ENCODE measurements at places on chromosomes 7 and 10.
A peak's percentile ranks its signal among the peaks of the same experiment; 100 is the strongest.

GRCh38 chr10:43814663-43815062, 166.0 kb upstream of the ZNF32 start:
- no peak for DNase-seq

DNA sequence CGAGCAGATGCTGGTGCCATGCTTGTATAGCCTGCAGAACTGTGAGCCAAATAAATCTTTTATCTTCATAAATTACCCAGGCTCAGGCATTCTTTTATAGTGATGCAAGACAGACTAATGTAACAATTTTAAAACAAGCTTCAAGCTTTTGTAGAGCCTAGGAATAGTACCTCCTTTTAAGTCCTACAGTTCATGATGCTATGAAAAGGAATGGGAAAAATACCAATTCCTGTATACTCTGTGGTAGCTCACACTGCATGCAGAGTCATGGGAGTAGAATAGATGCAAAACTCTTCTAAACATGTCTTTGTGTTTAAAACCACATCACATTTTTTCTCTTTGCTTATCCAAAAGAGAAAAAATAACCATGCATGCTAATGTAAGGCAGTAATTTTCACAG, 66.6 kb upstream of the WNT16 start:
- DNase-seq: no peak

GRCh38 chr7:109622320-109622719, 1052.6 kb downstream of the DNAJB9 start:
- no peak for DNase-seq

GRCh38 chr7:35253710-35254495, at the start of gene TBX20:
Gene TBX20, minus strand, starts transcription at chr7:35254100. Its CDS starts 480 bp downstream, at chr7:35253620.
- no peak for DNase-seq

GRCh38 chr7:118003476-118003875, 130.2 kb upstream of the CTTNBP2 start:
- DNase-seq: no peak

- DNase-seq: no peak
Observed at GRCh38 chr7:36190447-36191291, 37.6 kb downstream of the EEPD1 start.

GRCh38 chr7:47803846-47804245, 144.4 kb downstream of the PKD1L1 start:
- no peak for DNase-seq

DNA sequence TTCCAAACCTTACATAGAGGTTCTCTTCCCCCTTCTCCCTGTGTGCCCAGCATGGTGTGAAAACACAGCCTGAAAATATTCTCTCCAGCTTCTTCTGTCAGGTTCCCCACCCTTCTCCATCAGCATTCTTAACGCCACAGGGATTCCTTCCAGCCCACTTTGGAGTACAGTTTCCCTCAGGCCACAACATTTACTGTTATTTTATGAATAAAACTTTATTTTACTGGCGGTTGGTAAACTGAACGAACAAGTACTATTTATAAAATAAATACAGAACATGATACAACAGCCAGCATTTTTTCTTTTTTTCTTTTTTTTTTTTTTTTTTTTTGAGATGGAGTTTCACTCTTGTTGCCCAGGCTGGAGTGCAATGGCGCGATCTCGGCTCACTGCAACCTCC, 31.6 kb upstream of the GPNMB start:
- no peak for DNase-seq

- DNase-seq: no peak
Observed at GRCh38 chr10:127349737-127350136, 153.3 kb upstream of the INSYN2A start.

GRCh38 chr10:13400196-13400965, 52.3 kb upstream of the SEPHS1 start:
- DNase-seq: no peak

GRCh38 chr7:68785036-68785435, 813.2 kb upstream of the AUTS2 start:
- DNase-seq: no peak

DNA sequence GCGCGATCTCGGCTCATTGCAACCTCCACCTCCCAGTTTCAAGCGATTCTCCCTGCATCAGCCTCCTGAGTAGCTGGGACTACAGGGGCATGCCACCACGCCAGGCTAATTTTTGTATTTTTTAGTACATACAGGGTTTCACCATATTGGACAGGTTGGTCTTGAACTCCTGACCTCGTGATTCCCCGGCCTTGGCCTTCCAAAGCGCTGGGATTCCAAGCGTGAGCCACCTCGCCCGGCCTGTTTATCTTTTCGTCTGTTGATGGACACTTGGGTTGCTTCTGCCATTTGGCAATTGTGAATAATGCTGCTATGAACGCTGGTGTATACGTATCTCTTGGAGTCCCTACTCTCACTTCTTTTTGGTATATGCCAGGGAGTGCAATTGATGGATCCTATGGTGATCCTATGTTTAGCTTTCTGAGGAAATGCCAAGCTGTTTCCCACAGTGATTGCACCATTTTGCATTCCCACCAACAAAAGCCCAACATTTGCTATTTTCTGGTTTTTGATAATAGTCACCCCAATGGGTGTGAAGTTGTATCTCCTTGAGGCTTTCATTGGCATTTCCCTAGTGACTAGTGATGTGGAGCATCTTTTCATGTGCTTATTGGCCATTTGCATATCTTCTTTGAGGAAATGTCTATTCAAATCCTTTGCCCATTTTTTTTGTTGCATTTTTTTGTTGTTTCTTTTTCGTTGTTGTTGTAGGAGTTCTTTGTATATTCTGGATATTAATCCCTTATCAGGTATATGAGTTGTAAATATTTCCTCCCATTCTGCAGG, 3.5 kb downstream of the ANTXRL start:
- no peak for DNase-seq

- DNase-seq: no peak
Observed at GRCh38 chr7:115634633-115635032, 395.9 kb downstream of the TFEC start.

GRCh38 chr7:20304366-20304765, 26.3 kb upstream of the ITGB8 start:
- DNase-seq: no peak

DNA sequence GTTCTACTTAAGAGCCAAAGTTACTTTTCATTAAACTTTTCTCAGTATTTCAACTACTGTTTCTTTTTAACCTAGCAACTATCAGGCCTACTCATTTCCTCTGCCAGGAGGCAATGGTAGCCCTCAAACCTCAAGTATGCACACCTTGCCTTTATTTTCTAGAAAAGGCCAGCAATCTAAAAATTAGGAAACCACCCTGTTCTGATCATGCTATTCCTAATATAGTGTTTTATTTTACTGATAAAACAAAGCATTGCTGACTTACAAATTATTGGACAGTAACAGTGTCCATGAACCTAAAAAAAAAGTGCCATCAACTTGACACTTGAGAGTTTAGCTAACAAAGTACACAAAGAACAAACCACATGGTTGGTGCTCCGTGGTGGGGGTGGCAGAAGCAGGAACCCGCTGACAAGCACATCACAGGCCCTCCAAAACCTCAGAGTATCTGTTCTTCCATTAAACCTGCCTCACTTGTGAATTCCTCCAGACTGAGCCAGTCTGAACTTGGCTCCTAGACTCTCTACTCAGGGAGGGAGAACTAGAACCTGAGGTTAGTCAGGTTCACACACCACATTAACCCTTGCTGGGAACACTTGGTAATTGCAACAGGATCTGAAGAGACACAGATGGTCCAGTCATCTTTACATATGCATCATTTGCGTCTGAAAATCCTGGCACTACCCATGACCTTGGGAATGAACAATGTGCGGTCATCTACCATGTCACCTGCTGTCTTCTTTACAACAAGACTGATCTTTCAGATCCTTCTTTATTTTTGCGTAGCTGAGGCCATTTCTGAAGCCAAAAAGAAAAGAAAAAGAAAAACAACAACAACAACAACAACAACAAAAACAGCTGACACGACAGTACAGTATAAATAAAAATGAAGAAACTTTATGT, 31.9 kb downstream of the PIP4K2A start:
- no peak for DNase-seq

GRCh38 chr7:112162142-112162766, 43.9 kb downstream of the DOCK4 start:
- DNase-seq: peak; percentile 31

GRCh38 chr7:68158686-68159295, 1162.2 kb downstream of the TYW1 start:
- DNase-seq: no peak

- no peak for DNase-seq
Observed at GRCh38 chr7:150958062-150958552, 20.0 kb downstream of the KCNH2 start.

All from esophagus muscularis mucosa (tissue), 4 donors.